ENCODE measurements at places on chromosomes 3 and 15.

GRCh38 chr15:37108381-37109167 lies 8.2 kb upstream of the MEIS2 start:
- no peak for DNase-seq

DNA sequence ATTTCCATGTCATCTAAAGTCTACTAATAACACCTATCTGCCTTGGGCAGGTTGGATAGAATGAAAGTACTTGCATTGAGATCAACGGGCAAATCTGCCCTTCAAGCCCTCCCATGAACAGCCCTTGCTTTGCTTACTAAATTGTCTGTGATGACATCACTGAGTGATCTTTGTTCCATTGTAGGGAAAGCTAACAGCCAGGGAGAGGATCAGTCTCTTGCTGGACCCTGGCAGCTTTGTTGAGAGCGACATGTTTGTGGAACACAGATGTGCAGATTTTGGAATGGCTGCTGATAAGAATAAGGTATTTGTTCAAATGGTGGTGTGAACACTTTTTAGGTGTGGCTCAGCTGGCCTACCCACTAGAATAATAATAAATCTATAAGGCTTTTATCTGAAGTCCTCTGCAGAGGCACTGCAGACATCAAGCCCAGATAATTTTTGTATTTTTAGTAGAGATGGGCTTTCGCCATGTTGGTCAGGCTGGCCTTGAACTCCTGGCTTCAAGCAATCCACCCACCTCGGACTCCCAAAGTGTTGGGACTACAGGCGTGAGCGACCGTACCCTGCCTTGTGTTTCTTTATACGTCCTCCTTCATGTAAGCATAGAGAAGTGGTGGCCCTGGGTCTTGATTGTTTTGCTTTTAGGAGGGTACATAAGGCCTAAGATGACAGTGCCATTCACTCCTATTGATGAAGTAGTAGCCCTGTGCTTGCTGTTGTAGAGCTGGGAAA lies 5.7 kb downstream of the PCCB start:
- no peak for DNase-seq

GRCh38 chr3:171169866-171170265 lies 143.3 kb upstream of the SLC2A2 start:
- no peak for DNase-seq

GRCh38 chr3:72274493-72275330 lies 489.8 kb upstream of the PROK2 start:
- no peak for DNase-seq

GRCh38 chr3:194956697-194957396 lies 271.2 kb downstream of the FAM43A start:
- DNase-seq: no peak

DNA sequence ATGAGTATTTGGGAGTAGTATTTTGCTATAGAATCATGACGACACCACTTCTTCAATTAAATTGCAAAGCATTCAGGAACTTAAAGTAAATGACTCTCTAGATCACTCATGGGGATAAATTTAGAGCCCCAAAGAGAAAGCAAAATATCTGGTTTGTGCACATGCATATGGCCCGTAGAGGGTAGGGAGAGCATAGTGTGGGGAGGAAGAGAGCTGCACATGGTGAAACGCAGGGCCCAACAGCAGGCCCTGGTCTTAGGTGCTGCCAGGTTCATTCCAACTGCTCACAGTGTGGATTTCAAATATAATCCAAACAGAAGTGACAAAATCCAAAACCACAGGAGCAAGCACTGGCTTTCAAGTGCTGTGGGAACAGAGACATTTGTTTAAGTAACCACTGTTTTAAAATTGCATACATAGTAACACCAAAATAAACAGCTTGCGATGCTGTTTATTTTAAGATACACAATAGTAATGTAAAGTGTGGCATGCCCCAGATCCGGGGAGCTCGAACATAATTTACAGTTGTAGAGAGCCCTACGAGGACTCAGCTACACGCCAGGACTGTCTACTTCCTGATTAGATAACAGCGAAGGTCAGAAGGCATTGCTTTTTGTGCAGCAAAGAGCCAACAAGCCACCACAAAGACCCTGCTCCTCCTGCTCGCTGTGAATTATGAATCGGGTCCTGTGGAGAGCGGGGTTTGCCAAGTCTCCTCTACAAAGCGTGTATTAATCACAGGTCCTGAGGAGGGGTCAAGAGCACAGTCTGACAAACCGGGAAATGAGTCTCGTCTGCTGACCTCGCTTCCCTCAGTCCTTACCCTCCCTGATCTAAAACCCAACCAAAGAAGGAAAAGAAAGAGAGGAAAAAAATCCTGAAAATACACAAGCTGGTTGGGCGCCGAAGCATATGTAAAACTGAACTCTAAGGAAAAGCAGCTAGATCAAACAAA lies 80.6 kb downstream of the MEIS2 start:
- DNase-seq: no peak

- DNase-seq: no peak
Measured at GRCh38 chr15:83587091-83587490, 66.8 kb upstream of the ADAMTSL3 start.

DNA sequence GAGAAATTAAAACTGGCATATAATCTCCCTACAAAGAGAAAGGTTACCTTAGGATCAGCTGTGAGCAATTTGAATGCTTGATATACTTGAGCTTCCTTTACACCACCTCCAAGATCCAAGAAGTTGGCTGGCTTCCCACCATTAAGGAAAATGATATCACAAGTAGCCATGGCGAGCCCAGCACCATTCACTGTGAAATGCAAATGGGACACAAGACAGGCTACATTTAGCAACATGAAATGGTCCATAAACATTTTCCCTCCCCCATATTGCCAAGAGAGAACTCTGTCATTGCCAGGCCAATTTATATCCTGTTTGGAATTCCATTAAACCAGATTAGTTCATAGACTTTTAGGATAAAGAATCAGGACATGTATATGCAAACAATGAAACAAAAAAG lies 158.7 kb downstream of the SUCLG2 start:
- no peak for DNase-seq

DNA sequence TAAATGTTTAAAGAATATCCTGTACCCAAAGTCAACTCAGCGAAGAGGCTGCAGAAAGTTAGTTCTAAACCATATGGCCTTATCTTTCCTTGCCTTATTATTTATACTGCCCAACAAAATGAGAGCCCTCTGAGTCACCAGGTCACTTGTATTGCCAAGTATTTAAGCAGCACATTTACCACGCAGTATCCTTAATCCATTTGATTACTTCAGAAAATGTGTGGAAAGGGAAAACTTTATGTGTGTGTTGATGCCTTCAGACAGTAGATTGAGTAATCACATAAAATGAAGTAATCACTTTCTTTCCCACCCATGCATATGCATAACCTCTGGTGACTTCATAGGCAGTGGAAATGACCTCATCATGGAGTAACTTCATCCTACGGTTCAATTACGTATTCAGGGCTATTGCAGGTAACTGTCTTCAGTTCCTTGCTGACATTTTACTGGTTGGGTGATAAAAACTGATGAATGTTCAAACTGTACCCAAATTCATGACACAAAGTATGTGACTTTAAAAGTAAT lies 7.5 kb upstream of the CADPS start:
- no peak for DNase-seq

DNA sequence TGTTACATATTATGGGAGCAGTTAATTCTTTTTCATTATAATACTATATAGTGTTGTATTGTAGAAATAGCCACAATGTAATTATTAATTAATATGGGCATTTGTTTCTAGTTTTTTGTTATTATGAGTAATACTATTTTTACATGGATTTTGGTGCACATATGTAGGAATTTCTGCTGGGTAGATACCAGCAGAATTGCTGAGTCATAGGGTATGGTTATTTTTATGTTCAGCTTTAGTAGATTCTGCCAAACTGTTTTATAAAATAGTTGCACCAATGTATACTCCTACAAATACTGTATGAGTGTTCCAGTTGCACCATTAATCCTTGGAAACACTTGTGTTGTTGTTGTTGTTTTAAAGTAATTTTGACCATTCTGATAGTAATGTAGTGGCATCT lies 91.5 kb downstream of the SH3GL3 start:
- no peak for DNase-seq

DNA sequence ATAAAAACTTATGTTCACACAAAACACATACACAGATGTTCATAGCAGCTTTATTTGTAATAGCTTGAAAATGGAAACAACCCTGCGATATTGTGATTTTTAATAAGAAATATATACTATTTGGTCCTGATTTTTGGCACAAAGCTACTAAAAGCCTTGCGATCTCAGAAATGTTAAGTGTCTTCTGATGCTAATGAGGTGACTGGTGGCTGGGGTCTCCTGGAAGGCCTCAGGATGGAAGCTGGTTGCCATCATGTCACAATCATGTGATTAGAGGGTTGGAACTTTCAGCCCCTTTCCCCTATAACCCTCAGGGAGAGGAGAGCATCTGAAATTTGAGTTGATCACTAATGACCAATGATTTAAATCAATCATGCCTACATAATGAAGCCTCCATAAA lies 278.4 kb upstream of the UBE2E1 start:
- DNase-seq: no peak

DNA sequence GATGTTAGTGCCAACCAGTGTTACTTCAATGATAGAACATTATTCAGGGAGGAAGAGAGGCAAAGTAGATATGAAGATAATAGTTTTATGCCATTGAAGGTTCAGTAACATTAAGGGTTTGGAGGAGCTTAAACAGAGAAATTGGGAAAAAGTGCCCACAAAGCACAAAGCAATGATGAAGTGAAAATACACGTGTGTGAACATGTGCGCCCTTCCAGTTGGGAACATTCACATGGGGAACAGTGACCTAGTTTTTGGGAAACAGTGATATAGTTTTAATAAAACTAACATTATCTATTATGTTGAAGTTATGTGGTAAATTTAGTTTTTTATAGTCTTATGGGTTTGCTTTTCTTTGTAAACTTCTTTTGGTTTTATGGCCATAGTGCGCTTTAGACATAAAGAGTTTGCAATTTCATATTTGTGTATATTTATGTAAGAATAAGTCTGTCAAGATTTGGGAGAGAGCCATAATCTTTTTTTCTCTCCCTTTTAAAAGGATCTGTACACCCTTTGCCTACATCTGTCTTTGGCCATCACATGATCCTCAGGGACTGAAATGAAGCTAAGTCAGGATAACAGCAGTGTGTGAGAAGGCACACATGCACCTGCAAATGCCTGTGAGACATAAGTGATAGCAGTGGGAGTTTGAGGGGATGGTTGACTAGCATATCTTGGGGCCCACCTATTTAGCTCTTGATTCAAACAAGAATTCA lies 450.3 kb upstream of the THRB start:
- no peak for DNase-seq

DNA sequence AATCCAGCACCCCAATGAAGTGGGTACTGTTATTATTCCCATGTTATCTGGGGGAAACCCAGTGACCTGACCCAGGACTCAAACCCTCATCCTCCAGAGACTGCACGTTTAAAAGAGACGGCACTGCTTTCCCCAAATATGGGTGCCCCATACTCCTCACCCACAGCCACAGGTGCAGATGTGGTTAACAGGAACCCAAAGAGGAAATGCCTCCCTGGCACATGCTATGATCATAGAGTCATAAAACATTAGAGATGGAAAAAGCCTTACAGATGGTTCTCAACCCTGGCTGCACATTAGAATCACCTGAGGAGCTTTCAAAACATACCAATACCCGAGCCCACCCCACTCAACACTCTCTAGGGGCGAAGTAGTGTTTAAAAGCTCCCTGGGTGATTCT lies 111.5 kb downstream of the SEMA5B start:
- no peak for DNase-seq

DNA sequence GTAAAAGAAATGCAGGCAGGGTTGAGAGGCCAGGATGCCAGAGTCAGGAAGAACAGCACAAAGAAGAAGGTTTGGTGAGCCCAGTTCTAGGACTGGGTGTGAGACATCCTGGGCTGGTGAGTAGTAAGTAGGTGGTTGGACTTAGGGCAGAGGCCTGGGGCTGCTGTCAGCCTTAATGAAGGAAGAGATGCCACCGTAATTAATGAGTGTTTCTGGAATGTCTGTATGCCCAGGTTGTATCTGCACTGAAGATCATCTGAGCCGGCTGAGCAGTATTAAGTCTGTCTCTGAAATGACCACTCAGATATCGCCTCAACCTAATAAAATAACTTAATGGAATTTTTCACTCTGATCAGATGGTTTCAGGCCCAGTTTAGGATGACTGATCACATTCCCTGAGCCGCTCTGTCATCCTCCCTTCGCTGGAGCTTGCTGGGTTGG lies 532.9 kb upstream of the IL12A start:
- no peak for DNase-seq

DNA sequence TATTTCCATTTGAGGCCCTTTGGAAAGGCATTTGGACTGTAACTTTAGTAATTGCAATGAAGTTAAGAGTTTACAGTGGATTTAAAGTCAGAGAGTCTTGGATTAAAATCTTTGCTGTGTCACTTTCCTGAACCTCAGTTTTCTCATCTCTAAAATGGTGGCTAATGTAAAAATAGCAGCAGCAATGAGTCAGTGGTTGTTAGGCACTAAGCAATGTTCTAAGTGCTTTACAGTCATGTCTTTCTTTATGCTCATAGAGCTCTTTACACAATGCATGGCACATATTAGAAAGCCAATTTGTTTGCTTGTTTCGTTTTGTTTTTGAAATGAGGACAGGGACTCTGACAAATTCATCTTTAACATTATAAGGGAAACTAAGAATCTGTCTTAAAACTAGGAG lies 222.7 kb upstream of the DNAJC19 start:
- DNase-seq: no peak

- no peak for DNase-seq
Measured at GRCh38 chr3:50171540-50172301, 16.6 kb downstream of the SEMA3F start.

GRCh38 chr15:34038871-34039789 lies at the start of gene AVEN:
AVEN (minus strand) TSS chr15:34039204; CDS start chr15:34039046, 158 bp downstream.
- DNase-seq: no peak

- no peak for DNase-seq
Measured at GRCh38 chr3:39601241-39601640, 133.8 kb downstream of the MOBP start.
